A549 (cell line): ENCODE measurements at places on chromosomes 5 and 9.
A peak's percentile ranks its signal among the peaks of the same experiment; 100 is the strongest.

GRCh38 chr5:115381911-115382662 is 85.6 kb upstream of the CCDC112 start:
- DNase-seq, result no peak

DNA sequence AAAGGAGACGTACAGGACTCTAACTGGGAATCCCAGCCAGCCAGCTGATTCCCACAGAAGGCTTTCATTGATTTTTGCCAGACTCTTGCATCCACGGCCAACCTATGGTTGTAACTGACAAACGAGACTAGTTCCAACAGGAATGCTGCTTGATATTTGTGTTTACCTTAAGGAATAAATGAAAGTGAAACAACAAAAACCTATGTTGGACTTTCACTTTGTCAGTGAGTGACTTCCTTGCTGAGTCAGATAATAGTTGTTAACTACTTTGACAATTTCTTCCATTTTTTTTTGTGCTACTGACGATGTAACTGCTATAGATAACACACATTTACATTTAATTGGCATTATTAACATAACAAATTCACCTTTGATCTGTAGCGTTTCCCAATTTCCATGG is 63.4 kb upstream of the LRRTM2 start:
- no peak for DNase-seq

DNA sequence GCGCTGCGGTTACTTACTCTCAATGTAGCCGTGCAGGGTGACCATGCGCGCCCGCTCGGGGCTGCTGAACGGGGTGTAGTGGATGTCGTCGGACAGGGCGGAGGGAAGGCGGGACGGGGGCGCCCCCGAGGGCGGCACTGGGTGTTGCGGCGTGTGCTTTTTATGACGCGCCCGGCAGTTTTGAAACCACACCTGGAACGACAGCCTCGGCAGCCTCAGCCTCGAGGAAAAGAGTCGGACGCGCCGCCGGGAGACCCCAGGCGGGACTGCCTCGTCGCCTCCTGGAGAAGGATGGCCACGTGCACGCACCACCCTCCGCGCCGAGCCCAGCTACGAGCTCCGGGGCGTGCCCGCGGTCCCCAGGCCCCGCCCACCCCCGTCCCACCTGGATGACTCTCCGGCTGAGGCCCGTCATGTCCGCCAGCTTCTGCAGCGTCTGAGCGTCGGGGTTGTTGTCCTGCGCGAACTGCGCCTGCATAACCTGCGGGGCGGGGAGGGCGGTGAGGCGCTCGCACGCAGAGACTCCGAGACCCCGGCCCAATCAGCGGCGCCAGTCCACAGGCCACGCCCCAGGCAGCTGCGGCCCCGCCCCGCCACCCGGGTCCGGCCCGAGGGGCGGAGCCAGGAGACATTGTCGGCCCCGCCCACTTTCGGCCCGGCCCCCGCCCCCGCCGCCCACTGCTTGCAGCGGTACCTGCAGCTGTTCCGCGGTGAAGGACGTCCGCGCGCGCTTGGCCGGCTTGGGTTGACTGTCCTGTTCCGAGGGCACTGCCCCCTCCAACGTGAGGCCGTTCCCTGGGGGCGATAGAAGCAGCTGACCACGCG is 15.0 kb downstream of the LHX6 start:
- DNase-seq, result peak; percentile 67

DNA sequence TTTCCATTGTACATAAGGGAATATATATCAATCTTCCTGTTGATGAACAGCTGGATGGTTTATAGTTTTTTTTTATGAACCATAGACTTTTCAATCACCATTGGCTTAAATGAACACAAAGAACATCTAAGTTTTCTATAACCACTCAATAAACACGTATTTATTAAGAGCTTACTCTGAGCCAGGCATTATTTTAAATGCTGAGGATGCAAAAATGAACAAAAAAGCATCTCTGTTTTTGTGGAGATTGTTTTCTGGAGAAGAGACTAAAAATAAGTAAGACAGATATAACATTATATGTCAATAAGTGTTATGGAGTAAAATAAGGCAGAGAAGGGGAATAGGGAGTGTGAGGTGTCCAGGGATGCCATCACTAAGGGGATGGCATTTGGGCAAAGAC is 52.1 kb upstream of the SLC24A2 start:
- no peak for DNase-seq

- DNase-seq, result no peak
Measured at GRCh38 chr5:157509587-157509986, 49.6 kb downstream of the NIPAL4 start.

- no peak for DNase-seq
Measured at GRCh38 chr9:105151686-105151995, 92.8 kb upstream of the SLC44A1 start.

DNA sequence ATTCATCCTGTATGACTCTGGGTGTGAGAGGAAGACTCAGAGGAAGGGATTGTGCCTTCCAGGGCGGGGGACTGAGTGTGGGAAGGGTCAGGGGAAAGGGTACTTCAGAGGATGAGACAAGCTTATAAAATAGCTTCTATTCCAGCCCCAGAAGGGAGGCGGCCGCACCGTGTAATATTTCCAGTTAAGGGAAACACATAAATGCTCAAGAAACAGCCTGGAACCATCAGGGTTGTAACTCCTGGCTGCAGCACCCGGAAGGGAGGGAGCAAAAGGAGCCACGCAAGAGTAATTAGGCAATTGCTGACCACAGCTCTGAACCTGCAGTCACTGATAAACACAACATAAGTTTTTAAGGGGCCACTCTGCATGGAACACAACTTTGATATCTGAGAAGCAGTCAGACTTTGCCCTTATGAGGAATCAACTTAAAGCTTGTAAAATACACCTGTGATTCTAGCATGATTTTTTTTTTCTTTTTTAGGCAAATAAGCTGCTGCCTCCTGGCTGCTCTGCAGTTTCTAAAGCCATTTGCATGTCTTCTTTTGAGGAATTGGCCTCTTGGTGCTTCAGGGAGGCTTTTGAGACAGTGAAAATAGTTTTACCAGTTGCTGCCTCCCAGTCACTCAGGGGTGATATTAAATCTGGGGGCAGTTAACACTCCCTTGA is 382.7 kb downstream of the ENC1 start:
- no peak for DNase-seq

GRCh38 chr5:74173241-74173640 is 467.3 kb downstream of the ENC1 start:
- DNase-seq, result no peak

- no peak for DNase-seq
Measured at GRCh38 chr9:96871176-96871575, 16.9 kb upstream of the ZNF782 start.

DNA sequence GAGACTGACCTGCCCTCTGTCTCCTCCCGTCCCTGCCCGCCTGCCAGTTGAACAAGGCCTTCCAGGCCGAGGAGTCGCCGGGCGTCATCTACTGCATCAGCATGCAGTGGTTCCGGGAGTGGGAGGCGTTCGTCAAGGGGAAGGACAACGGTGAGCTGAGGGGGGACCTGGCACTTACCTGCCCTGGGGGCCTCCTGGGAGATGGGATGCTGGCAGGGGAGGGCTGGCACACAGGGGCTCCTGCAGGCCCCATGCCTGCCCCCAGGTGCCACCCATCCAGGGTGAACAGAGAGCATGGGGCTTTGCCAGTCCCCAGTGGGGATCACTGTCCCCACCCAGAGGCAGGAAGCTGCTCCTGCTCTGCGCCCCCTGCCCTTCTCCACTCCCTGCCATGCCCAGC is 43.0 kb downstream of the USP20 start:
- DNase-seq, result no peak

GRCh38 chr9:4196886-4197285 is 103.0 kb downstream of the GLIS3 start:
- DNase-seq, result no peak

DNA sequence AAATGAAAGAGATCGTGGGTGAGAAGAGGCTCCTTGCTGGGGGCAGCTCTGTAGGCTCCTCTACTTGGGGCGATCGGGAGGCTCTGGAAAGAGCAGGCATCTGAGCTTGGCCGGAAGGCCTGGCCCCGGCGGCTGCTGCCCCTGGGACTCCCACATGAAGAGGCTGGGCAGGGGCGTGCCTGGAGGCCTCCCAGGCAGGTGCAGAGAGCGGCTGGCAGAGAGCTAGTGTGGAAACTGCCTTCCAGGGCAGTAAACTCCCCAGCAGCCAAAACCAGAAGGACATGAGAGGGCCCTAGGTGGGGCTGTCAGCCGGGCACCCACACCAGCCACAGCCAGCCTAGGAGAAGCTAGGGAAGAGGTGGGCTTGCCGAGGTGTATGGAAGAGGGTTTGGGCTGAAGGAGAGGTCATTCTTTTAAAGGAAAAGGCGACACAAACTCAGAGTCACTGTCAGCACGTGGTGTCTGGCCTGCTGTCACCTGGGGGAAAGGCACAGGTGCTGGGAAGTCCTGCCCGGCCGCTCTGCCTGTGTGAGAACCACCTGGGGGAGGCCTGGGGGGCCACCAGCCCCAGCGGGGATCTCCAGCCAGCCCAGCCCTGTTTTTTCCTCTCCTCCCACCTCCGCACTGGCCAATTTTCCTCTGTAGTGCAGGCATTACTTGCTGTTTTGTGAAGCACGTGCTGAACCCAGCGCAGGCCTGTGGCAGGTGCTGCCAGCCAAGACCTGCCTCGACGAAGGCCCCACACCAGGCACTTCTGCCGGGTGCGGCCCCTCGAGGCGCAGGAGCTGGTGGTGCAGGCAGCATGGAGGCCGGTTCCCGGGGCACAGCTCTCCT is 44.8 kb upstream of the EGFL7 start:
- no peak for DNase-seq

DNA sequence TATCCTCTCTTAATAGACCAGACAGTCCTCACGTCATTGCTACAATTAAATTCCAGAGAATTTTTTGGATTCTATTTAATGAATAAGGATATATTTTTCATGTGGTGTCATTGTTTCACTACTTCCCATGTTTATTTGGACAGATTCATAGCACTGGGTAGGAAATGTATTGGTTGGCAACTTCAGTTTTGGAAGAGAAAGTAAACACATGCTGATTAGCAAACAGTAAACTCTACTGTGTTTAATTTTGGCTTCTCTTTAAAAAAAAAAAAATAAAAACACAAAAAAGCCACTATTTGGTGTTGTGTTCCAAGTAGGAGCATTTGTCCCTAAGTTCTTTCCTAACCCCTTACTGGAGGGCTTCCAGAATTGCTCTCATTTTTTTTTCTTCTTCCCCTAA is 77.3 kb downstream of the NFIB start:
- no peak for DNase-seq

- DNase-seq, result no peak
Measured at GRCh38 chr5:143183989-143184388, 219.5 kb downstream of the NR3C1 start.

- DNase-seq, result no peak
Measured at GRCh38 chr5:177575488-177575887, 16.5 kb upstream of the TMED9 start.

DNA sequence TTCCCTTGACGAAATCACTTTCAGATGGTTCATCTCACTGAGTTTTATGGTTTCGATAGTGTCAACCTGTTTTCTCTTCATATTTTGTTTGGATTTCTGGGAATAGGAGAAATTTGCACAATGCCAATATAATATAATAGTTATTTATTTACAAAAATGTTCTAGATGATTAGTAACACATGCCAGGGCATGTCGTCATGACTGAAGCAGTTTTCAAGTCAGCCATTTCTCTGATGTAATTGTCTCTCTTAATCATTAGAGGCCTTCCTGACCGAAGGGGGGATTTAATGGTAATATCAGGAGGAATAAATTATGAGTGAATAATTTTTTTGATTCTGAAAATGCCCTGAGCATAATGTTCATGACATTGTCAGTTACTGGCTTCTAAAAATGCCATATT is 246.5 kb upstream of the ATP10B start:
- DNase-seq, result no peak

DNA sequence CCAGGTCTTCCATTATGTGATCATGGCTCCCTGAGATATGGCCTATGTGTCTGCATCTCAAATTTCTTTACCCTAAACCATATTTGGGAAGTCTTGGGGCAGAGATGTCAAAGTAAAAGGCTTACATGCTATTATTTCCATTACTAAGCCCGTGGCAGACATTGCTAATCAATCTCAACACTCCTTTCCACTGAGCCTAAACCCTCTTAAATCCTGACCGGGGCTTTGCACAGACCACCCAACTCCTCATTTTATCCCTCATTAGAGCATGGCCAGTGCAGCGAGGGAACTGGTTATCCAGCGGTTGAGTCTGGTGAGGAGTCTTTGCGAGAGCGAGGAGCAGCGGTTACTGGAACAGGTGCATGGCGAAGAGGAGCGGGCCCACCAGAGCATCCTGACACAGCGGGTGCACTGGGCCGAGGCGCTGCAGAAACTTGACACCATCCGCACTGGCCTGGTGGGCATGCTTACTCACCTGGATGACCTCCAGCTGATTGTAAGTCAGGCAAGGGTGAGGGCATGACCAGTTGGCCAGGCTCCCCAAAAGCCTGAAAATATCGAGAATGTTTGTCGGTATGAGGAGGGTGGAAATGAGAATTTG is 11.0 kb downstream of the BSPRY start:
- DNase-seq, result no peak

DNA sequence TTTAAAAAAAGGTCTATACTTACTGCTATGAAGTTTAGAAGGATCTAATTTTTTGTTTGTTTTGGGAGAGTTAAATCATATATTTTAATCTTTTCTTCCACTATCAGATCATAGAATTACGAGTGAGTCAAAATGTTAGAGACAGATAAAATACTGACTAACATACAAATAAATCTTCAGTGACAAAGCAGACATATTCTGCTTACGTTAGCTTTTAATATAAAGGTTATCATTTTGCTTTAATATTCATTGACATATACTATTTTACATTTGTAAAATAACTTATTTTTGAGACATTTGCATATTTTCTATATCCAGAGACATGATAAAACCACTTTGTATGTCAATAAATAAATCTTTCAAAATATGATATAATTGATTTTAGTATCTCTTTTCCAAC is 64.6 kb upstream of the GABRA1 start:
- DNase-seq, result no peak

DNA sequence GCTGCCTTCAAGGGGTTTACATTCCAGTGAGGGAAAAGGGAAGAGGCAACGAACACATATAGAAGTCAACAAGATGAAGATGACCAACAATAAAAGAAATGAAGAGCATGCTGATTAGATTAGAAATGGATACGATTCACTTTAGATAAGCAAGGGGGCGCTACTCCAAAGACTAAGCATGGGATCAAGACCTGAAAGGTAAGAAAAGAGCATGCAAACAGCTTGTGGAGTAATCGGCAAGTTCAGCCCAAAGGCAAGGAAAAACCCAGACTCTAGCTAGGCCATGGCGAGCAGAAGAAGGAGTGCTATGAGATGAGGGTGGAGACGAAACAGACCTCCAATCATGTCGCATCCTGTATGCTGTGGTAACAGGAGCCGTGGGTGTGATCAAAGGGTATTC is 124.4 kb downstream of the FANCC start:
- DNase-seq, result peak; percentile 17

DNA sequence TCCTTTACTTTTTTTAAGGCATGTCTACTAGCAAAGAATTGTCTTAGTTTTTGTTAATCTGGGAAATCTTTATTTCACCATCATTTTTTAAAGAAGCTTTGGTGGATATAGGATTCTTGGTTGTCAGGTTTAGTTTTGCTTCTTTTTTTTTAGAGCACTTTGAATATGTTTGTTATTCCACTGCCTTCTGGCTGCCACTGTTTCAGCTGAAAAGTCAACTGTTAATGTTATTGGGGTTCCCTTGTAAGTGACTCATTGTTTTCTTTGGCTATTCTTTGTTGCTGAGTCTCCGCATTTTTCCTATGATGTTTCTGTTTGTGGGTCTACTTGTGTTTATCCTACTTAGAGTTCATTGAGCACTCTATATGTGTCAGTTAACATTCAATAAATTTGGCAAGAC is 44.4 kb downstream of the PHAX start:
- DNase-seq, result no peak
